GM12878 (cell line): ENCODE measurements at places on chromosomes 11 and 22. TPM values are rescaled to one million over a fixed set of nuclear protein-coding genes. Genes with fewer than 3 reads are reported as not detected.

The CASP5 gene
- total RNA-seq, result not detected in 2 replicates

The CNGA4 gene
- total RNA-seq, result 0.10 TPM in 1 of 2 replicates, not detected in the other

- no peak overlapping the region for H3K27ac ChIP-seq
- H3K36me3 ChIP-seq, result no peaks in the 10 kb centered on the region
- no peak for DNase-seq
- peaks cover 6% of the 10 kb centered on the region for H3K4me1 ChIP-seq
- H3K27me3 ChIP-seq, result no peaks in the 10 kb centered on the region
Measured at GRCh38 chr11:17395978-17396377, 7.5 kb upstream of the KCNJ11 start.

GRCh38 chr22:29112121-29112520, 39.3 kb downstream of the KREMEN1 start:
- DNase-seq, result no peak
- no peak overlapping the region for H3K4me3 ChIP-seq
- no peaks in the 10 kb centered on the region for H3K36me3 ChIP-seq
- no peaks in the 10 kb centered on the region; the same call in 1 of the 2 replicates for H3K27me3 ChIP-seq
- no peak overlapping the region for H3K27ac ChIP-seq

DNA sequence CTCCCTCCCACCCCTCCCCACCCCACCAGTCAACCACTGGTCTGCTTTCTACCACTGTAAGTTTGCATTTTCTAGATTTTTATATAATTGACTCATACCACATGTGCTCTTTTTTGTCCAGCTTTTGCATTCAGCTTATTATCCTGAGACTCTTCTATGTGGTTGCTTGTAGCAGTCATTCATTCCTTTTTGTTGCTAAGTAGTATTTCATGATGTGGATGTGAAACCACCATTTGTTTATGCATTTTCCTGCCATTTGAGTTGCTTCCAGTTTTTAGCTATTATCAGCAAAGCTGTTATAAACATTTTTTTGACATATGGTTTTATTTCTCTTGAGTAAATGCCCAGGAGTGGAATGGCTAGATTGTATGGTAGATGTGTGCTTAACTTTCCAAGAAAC, 77.0 kb upstream of the FGF3 start:
- no peak for DNase-seq
- no peaks in the 10 kb centered on the region for H3K27me3 ChIP-seq
- no peaks in the 10 kb centered on the region for H3K4me1 ChIP-seq
- H3K36me3 ChIP-seq, result no peaks in the 10 kb centered on the region
- no peak overlapping the region for H3K27ac ChIP-seq
